ENCODE measurements at places on chromosomes 6 and 20.

GRCh38 chr6:139037490-139037889 lies 8.9 kb downstream of the ABRACL start:
- DNase-seq: peak; percentile 64

DNA sequence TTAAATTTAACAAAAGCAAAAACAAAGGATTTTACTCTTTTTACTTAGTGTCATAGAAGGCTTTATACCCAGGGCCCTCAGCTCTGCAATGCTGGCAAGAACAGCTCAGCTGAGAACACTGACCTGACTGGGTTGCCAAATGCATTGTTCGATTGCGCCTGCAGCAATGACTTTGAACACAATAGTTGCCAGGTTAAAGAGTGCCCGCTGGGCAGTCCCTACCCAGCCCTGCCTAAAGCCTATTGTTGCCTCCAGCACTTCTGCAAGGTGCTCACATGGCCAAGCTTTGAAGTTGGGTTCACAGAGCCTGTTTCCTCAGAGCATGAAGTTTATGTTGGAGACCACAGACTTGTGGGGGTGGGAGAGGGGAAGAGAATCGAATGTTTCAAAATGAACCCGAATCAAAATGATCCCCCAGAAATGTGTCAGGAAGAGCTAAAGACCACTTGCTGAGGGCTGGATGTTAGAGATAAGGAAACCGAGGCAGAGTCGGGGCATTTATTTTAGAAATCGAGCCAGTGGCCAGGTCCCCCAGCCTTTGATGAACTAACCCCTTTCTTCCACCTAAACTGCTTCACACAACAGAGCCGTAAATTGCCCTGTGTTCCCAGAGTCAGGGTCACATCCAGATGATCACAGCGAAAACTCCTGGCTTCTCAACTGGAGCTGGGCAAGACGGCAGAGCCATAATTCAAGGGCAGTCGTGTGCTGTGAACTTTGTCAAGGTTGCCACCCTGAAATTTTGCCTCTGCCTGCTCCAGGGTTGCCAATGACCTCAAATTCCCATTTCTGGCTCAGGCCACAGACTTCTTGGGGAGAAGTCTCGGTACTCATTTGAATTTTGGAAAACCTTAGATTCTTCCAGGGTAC lies 55.0 kb downstream of the FOXA2 start:
- DNase-seq: no peak

DNA sequence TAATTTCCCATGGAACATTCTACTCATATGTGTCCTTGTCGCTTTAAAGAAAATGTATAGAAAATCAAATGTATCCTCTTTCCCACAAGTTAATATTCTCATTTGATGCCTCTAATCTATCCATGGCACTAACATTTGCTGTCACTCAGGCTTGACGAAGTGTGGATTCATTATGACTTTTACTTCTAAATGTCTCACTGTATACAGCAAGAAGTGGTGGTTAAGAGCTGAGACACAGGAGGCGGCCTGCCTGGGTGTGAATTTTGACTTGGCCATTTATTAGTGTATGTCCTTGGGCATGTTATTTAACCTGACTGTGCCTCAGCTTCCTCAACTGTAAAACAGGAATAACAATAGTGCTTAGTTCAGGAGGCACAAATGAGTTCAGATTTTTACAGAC lies 70.0 kb downstream of the TRMT6 start:
- DNase-seq: no peak

- no peak for DNase-seq
Measured at GRCh38 chr20:28616354-28616753, 2641.1 kb upstream of the DEFB115 start.

- DNase-seq: no peak
Measured at GRCh38 chr6:22392711-22393110, 95.9 kb upstream of the PRL start.

DNA sequence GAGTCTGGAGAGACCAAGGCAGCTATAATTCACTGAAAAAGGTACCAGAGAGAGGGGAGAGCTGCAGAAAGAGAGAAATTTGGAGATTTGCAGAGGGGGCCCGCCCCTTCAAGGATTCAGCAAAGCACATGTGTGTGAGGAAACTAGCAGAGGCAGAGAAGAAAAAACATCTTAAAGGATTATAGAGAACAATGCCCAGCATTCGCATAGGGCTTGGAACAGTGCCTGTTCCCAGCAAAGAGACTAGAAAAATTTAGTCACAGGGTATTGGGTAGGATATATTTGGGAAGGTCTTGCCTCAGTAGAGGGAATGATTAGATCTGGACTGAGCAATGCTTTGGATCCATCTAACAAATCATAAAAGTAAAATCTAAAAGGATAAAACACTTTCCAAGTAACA lies 44.0 kb downstream of the SRPK1 start:
- DNase-seq: no peak

DNA sequence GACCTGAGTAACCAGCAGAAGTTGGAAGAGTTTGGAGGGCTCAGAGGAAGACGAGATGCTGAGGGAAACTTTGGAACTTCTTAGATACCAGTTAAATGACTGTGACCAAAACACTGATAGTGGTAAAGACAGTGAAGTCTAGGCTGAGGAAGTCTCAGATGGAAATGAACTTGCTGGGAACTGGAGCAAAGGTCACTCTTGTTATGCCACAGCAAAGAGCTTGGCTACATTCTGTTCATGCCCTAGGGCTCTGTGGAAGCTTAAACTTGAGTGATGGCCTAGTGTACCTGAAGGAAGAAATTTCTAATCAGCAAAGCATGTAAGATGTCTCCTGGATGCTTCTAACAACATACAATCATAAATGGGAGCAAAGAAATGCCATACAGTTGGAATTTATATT lies 24.7 kb downstream of the WDR27 start:
- no peak for DNase-seq

DNA sequence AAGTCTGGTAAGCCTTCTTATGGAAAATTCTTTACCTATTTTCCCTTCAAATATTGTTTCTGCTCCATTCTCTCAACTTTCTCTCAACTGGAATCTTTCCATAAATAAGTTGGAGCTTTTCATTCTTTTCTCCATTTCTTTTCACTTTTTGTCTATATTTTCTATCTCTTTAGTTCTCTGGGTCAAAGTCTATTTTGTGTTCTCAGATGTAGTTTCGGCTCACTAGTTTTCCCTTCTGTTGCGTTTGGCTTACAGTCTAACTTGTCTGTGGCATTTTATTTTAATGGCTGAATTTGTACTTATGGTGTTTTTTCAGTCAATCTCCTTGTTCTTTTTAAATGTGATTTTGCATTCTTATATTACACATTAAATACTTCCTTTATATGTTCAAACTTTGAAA lies 14.1 kb upstream of the SLC22A2 start:
- DNase-seq: no peak

DNA sequence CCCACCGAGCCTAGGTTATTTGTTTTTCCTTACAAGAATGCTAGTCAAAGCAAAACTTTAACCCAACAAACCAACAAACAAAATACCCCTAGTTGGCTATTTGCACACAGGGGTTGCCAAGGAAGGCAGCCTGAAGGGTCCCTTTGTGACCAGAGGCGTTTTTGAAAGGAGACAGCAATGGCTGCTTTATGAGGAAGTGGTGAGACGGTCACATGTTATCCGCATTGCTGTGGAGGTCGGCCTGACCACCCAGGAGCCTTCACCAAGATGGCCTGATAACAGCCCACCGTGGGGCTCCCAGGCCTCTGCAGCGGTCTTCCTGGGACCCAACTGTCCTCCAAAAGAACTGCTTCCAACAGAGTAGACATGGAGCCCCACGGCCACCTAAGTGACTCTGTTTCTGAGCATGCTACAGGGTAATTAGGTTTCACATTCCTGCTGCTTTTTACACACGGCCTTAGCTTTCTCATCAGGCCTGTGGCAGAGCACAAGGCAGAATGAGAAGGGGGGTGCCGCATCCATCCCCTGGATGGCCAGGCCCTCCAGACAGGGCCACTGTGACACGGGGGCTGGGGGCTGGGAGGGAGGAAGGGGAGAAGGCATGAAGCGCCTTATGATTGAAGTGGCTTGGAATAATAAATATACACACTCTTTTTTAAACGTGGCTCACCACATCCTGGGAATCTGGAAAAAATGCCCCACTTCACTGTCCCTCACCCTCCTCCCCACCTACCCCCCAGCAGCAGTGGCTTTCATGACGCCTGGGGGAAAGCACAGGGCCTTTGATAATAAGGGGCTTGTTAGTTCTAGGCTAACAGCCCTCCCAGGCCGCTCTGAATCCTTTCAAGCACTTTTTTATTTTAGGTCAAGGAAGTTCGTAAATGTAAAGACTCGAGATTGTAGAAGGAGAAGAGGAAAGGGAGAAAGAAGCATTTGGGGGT lies 86.0 kb downstream of the CLIC5 start:
- no peak for DNase-seq

- peak; percentile 91 for DNase-seq
Measured at GRCh38 chr20:51985013-51985415, 182.7 kb upstream of the SALL4 start.

DNA sequence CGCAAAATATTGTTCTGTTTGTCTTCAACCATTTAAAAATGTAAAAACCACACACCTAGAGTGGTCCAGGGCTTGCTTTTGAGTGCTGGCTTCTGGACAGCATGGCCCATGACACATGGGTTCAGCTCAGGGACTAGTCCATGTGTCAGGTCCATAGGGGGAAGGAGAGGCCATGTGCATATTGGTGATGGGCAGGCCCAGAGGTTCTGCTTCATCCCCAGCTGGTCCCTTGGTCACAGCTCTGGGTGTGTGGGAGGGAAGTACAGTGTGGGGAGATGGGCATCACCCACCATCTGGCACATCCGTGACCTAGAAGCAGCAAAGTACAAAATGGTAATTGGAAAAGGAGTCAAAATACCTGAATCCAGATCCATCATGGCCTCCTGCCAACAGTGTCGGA lies 50.7 kb downstream of the STK35 start:
- no peak for DNase-seq

- DNase-seq: no peak
Measured at GRCh38 chr6:148422085-148422484, 79.4 kb downstream of the SASH1 start.

GRCh38 chr6:111263837-111264236 lies 176.5 kb downstream of the SLC16A10 start:
- peak; percentile 87 for DNase-seq

- no peak for DNase-seq
Measured at GRCh38 chr6:169806701-169807100, 55.3 kb downstream of the ERMARD start.

DNA sequence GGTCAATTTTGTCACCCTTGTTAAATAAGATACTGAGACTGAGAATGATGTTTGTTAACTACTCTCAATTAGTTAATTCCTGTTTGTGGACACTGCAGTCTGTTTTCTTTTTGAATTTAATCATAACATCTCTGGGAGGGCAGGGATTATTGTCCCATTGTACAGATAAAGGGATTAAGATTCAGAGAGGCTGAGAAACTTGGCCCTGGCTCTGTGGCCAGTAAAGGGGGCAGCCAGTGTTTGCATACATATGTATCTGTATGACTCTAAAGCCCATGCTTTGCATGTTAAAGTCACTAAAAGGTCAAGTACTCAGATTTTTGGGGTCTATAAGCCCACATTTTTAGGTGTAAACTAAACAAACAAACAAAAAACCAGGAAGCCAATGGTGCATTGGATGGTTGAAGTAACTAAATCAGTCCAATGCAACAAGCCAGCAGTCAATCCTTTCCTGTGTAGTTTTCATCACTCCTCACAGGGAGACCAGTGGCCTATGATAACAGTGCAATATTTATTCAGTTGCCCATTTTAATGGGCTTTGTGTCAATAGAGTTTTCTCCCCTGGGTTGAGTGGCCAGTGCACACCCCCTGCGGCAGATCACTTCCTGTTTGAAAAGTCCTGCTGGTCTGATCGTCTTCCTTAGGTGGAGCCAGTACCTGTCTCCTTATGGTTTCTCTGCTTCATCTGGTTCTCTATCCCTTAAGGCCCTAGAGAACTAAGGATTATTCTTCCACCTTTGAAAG lies 106.7 kb downstream of the SLX4IP start:
- DNase-seq: no peak

DNA sequence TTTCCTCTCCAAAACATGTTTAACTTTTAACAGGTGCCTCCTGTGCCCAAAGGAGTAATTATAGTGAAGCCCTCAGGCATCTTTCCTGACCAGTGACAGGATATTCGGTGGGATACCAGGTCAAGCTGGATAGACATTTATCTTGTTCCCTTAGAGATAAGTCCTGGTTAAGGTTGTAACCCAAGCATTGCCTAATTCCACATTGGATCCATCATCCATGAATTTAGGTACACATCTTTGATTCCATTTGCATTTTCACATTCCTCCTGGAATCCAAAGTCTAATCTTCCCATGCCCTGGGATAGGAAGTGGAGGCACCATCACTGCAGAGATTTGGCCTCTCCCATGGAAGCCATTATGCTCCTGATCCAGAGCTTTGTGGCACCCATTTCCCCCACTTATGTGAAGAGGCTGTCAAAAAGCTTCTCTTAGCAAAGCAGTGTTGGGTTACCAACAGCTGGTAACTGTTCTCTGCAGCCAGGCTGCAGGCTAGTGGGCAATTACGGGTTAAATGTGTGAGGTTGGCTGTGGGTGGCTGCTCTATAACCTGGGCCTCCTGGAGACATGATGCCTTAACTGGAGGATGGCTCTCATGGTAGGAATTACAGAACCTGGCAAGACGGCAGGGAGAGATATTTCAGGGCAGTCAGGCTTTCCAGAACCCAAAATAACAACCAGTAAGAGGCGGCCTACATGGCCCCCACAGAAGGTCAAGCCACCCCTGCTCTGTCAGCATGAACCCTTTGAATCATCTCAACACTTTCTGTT lies 96.9 kb upstream of the VGLL2 start:
- DNase-seq: no peak

GRCh38 chr6:16168858-16169257 lies 40.0 kb downstream of the MYLIP start:
- no peak for DNase-seq

GRCh38 chr6:26555505-26556262 lies 17.5 kb downstream of the HMGN4 start:
- no peak for DNase-seq

GRCh38 chr20:46204594-46205186 lies 86.6 kb downstream of the CD40 start:
- no peak for DNase-seq

DNA sequence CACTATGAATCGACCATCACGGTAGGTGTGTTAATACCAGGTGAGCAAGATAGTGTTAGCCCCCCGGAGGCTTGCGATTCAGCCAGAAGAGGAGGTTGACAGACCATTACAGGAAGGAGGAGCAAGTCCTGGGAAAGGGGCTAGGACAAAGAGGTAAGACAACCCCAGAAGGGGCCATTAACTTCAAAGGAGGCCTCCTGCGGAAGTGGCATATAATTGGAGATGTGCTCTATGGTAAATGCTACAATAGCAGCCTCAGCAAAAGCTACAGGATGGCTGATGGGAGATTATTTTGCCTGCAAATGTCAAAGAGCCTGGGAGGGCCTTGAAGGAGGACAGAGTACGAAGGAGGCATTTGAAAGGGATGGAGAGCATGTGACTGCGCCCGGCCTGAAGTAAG lies 108.6 kb upstream of the CITED2 start:
- no peak for DNase-seq

DNA sequence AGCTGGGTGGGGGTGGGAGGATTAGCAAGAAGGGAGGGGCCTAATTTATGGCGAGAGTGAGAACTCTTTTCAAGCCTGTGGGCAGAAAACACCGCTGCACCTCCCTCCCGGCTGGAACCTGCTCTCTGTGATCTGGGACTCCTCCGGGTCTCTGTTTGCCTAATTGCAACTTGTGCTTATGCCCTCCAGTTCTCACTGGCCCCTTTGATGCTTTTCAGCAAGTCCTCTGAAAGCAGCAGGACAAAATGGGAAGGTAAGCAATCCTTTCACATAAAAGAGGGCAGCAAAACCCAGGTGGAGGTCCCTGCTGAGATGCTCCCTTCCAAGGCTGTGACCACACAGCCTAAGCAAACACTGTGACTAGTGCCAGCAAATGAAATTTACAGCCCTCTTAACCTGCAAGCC lies 523.0 kb upstream of the FLRT3 start:
- no peak for DNase-seq
